B cell (primary cell): ENCODE measurements at places on chromosomes 2 and 18. TPM values are rescaled to one million over a fixed set of nuclear protein-coding genes. Genes with fewer than 3 reads are reported as not detected.

GRCh38 chr2:196113061-196113974 lies 44.7 kb upstream of the DNAH7 start:
- H3K4me1 ChIP-seq: peaks cover 4% of the 10 kb centered on the region
- no peaks in the 10 kb centered on the region for H3K27me3 ChIP-seq
- no peak overlapping the region for H3K4me3 ChIP-seq
- DNase-seq: no peak

KCNG2 gene
- 0.07 TPM in 1 of 2 replicates, not detected in the other for polyA plus RNA-seq

DNA sequence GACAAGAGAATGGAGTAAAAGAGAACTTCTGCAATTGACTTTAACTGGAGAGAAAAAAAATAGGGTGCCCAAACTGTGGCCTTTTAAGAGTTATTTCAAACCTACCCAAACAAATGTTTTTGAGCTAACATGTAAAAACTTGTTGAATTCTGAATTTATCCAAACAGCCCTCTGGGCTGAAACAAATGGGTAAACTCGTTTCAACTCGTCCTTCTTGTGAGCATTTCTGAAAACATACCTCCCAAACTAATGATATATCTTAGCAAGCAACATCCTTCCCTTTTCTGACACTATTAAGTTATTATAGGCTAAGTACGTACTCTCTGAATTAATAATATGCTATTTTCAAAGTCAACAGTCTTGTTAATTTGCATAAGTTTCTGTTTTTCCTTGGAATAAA lies 793.0 kb upstream of the ACVR2A start:
- H3K4me1 ChIP-seq: no peaks in the 10 kb centered on the region
- no peak overlapping the region for H3K27ac ChIP-seq

- no peak overlapping the region for H3K27ac ChIP-seq
- no peaks in the 10 kb centered on the region for H3K4me1 ChIP-seq
- H3K4me3 ChIP-seq: no peak overlapping the region
- DNase-seq: no peak
Observed at GRCh38 chr2:188322569-188323551, 31.2 kb downstream of the GULP1 start.

DNA sequence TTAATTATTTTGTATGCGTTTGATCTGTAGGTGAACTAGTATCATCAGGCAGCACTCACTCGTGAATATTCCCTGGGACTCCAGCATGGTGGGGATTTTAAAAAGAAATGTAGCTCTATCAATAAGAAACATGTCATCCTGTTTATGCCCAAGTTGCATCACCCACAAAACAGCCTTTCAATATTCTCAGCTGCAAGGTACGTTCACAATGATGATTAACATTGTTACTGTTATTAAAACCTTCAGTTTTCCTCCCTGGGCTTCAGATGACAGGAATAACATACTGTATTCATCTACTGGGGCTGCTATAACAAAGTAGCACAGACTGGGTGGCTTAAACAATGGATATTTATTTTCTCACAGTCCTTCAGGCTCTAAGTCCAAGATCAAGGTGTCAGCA lies 87.9 kb upstream of the KLHL29 start:
- H3K36me3 ChIP-seq: no peaks in the 10 kb centered on the region
- peaks cover 3% of the 10 kb centered on the region for H3K27me3 ChIP-seq
- H3K4me1 ChIP-seq: no peaks in the 10 kb centered on the region
- H3K27ac ChIP-seq: no peak overlapping the region
- no peak overlapping the region for H3K4me3 ChIP-seq
- DNase-seq: no peak

GRCh38 chr18:29853126-29853525 lies 1189.4 kb downstream of the DSC3 start:
- H3K27ac ChIP-seq: no peak overlapping the region
- no peak overlapping the region for H3K4me3 ChIP-seq
- H3K4me1 ChIP-seq: no peaks in the 10 kb centered on the region
- H3K36me3 ChIP-seq: no peaks in the 10 kb centered on the region
- no peak for DNase-seq
- no peaks in the 10 kb centered on the region for H3K27me3 ChIP-seq
